ENCODE measurements at places on chromosomes 2 and 18.

GRCh38 chr2:204452464-204453023, 92.7 kb upstream of the PARD3B start:
- DNase-seq: no peak

- no peak for DNase-seq
Observed at GRCh38 chr18:13895505-13896033, 19.8 kb downstream of the MC2R start.

GRCh38 chr2:69490486-69490885, 53.3 kb upstream of the NFU1 start:
- no peak for DNase-seq

GRCh38 chr18:4908328-4908727, 288.7 kb downstream of the AKAIN1 start:
- DNase-seq: no peak

GRCh38 chr2:110843496-110843895, 111.1 kb downstream of the ACOXL start:
- DNase-seq: no peak

DNA sequence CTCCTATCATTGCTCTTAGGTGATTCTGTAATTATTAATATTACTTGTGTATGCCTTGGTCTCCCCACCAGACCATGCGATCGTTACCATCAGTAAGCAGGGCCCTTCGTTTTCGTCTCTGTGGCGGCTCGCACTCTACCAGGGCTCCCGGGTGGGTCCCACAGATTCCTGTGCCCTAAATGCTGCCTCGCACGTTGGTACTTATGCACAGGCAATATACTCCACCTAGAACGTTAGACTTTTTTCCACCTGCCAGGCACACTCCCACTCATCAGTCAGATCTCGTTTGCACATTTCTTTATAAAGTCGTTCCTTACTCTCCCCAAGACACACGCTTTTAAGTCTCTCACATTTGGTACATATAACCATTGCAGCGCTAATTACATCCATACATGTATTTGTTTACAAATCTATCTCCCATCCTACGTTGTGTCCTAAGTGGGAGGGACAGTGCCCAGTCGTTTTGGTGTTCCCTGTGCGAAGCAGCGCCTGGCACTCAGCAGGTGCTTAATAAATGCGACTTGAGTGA, 901 bp downstream of the FEZ2 start:
- no peak for DNase-seq

- no peak for DNase-seq
Observed at GRCh38 chr2:192775459-192776262, 580.9 kb upstream of the TMEFF2 start.

DNA sequence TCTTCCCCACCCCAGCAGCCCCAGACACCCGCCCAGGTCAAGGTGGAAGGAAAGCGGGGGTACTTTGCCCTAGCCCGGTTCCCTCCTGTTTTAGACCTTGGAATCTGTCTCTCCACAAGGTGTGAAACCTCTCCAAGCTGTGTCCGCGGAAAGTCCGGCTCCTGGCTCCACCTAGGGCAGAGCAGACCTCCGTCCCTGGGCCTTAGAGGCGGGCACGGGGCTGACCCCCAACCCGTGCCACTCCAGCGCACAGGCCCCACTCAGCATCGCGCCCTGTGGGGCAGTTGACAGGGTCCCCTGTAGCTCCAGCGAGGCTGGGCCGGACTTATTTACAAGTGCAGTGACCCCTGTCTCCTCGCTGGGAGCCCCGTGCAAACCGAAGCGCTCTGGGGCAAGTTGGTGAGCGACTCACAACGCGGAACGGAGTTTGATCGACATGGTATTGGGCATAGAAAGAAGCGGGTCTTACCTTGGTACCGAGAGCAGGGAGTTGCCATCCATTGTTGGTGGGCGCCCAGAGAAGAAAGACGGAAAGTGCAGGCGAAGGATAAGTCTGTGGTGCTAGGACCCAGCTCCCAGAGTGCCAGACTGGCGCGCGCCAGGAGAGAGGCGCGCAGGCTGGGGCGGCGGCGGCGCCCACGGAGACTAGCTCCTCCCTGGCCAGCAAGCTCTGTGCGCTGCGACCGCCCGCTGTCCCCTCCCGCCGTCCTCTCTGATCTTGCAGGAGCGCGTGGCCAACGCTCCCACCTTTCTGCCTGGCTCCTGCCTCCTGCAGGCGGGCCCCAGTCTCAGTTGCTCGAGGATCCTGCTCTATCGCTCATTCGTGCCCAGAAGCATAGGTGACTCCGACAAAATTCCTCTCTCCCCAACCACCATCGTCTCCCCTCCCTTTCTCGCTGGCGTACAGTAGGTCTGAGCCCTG, at the start of gene SPHKAP:
Gene SPHKAP, minus strand, starts transcription at position 590 of the 922 bp plus-strand sequence. Its CDS starts 89 bp downstream, at position 501.
- DNase-seq: no peak

GRCh38 chr18:49630246-49630699, 68.4 kb downstream of the LIPG start:
- no peak for DNase-seq

GRCh38 chr2:196284866-196285557, 113.6 kb upstream of the STK17B start:
- DNase-seq: no peak

GRCh38 chr2:161138429-161138828, 21.8 kb upstream of the TANK start:
- DNase-seq: no peak

DNA sequence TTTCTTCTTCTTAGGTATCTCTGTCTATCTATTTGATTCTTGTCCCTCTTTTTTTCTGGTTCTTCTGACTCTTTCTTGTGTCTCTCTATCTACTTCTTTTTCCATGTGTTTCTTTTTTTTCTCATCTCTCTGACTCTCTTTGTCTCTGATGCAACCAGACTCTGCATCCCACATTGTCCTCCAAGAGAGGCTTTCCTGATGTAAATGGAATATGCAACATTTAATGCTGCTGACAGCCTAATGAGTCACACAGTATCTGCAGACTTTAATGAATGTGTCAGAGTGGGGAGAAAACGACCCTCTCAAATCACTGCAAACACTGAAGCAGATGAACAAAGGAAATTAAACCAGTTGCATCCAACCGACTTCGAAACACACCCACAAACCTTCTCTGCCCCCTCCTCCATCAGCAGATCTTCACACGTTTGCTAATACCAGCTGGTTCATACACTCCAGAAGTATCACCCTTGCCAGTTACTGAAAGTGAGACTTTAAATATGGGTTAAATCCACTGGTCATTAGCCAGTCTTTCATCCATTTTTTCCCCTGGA, 351.5 kb downstream of the TXNL1 start:
- DNase-seq: no peak
